Stimulated activated CD8-positive, alpha-beta memory T cell treated with anti-CD3 and anti-CD28 coated beads, Interleukin-2, amount 100 ng/mL, for 1 hour (primary cell): ENCODE measurements at places on chromosomes 12 and 14.

GRCh38 chr14:98612434-98613200, 659.4 kb downstream of the BCL11B start:
- DNase-seq, result no peak

DNA sequence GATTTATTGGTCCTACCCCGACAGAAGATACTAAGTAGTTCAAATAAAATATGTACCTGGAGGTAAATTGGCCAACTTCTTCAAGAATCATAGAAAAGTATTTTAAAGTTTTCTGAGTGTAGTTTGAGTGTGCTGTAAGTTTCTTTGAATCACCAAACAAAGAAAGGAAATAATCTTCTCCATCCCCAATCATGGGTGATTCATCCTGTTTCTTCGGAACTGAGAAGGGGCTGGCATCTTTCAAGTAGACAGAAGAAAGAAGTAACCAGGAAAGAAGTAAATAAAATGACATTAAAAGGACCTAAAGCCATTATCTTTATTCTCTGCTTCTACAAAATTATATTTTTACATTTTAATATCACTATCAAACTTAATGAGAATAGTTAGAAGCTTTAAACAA, 6.8 kb downstream of the LMNTD1 start:
- no peak for DNase-seq

DNA sequence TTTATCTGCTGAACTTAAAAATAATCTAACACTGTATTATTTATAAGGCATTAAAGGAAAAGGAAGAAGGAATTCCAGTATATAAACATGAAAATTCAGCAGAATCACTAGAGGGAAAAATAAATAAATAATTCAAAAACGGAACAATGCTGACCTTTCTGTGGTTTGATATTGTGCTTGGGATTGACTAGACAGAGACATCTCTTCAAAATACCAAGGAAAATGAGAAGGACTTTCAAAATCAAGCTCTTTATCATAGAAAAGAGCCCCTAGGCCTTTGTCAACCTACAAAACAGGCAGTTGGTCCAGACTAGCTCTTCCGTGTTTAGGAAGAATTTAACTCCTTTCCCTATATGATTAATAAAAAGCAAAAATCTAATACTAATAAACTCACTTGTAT, 6.3 kb upstream of the FLRT2 start:
- DNase-seq, result no peak

GRCh38 chr12:72289633-72290032, 17.5 kb downstream of the TRHDE start:
- DNase-seq, result no peak

DNA sequence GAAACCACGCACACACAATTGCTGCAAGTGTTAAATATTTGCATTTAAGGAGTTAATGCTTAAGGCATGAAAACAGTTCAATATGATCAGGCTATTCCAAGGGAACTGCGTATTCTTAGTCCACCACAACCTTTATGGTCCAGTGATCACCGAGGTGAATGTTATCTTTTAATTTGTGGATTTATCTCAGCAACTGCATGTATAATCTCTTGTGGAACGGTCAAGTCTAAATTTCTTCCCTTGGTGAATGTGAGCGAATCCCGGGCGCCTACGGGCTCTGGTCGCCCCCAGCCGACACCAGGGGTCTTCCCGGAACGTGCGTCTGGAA, 999 bp upstream of the AK7 start:
- no peak for DNase-seq

- no peak for DNase-seq
Measured at GRCh38 chr14:48398675-48399282, 723.4 kb upstream of the MDGA2 start.
